T-helper 2 cell (primary cell): ENCODE measurements at places on chromosomes 11 and 22.
A peak's percentile ranks its signal among the peaks of the same experiment; 100 is the strongest.

GRCh38 chr22:25775531-25775930, 33.5 kb downstream of the MYO18B start:
- no peak for DNase-seq

- DNase-seq: no peak
Observed at GRCh38 chr11:111066846-111067245, 178.7 kb upstream of the POU2AF2 start.

GRCh38 chr11:47516155-47516554, 36.8 kb downstream of the CELF1 start:
- DNase-seq: no peak

- DNase-seq: no peak
Observed at GRCh38 chr11:34680918-34681586, 60.2 kb downstream of the EHF start.

- DNase-seq: no peak
Observed at GRCh38 chr11:1359556-1359955, 30.2 kb upstream of the BRSK2 start.

DNA sequence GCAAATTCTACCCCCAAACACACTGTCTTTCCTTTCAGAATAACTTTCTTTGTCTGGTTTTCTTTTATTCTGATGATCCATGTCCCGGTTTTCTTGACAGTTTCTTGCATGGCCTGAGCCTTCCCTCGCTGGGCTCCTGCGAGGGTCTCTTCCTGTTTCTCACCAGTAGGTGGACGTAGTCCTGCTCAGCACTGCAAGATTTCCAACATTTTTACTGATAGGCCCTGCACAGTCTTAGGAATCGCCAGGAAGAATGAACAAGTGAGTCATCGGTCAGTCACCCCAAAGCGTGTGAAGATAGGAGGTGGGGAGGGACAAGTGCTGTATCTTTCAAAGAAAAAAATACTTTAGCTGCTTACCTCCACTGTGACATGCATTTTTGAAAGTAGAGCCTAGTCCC, 16.9 kb upstream of the KIRREL3 start:
- no peak for DNase-seq

DNA sequence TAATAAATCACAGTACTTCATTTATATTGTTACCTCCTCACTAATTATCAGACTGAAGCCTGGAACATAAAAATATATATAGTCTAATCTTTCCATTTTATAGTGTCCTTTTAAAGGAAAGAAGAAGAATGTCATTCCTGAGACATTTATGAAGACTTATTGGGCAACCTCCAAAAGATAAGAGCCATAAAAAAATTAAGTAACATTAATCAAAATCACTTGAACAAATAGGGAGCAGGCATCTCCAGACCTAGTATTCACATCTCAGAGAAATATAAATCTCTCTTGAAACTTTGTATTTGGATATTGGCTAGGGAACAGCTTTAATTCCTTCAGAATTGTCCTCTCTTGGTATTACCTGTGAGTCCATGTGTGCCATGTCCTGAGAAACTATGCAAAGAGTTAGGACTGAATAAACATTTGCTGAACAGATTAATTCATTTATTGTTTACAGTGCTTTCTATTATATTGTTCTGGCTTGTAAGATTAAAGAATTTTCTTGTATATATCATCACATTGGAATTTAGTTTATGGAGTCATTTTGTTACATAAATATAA, 530.5 kb upstream of the LRRC4C start:
- no peak for DNase-seq

DNA sequence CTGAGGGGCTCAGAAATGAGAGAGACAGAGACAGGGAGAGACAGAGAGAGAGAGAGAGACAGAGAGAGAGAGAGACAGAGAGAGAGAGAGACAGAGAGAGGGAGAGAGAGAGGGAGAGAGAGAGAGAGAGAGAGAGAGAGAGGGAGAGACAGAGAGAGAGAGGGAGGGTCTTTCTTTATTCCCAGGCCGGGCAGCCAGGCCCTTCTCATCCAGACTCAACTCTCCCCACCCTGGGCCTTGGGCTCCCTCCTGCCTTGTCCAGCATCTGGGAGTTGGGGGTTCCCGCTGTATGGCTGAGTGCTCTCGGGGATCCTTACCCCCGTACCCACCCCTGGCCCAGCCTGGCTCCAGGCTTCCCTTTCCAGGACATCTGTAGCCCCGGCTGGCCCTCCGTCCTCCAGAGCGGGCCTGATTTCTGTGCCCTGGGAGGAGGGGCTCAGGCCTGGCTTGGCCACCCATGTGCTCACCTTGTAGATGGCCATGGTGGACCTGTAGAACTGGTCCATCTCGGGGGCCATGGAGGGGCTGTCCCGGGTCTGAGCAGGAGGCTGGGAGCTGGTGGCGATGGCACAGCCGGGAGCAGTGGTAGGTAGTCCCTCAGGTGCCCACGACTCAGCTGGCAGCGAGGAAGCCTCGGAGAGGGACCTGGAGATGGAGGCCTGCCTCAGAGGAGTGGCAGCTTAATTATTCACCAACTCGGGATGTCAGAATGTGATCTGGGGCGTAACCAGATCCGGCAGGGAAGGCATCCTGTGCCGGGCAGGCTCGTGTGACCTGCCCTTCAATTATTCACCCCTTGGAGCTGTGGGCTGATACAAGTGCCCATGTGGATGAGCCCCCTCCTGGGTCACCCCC, at the start of gene BAIAP2L2:
TSS of gene BAIAP2L2 (minus strand) at position 677 of the 855 bp plus-strand sequence. CDS start at position 518, 159 bp downstream.
- DNase-seq: no peak

GRCh38 chr11:3134218-3134621, 30.9 kb downstream of the OSBPL5 start:
- no peak for DNase-seq

GRCh38 chr11:69744435-69744834, 30.7 kb downstream of the FGF4 start:
- DNase-seq: no peak

- DNase-seq: no peak
Observed at GRCh38 chr11:82832983-82833382, 67.2 kb downstream of the PRCP start.

DNA sequence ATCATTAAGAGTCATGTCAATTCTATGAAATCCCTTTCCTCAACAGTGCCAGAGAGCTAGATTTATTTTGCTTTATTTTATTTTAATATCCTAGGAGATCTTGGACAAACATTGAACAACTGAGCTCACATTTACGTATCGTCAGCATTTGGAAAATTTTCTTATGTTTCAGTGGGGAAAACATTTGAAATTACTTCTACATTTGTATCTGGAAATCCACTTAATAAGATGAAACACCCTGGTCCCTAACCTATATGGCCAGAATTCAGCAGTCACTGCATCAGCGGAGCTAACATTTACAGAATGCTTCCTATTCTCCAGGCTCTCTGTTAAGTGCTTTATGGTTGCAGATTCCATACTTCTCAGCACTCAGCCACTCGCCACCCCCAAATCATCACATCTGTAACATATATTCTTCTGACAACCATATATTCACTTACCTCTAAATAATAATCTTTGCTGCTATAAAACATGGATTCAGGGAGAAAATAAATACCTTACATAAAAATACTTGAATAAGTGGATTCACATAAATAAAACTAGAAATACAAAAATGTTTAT, 773.9 kb downstream of the JRKL start:
- no peak for DNase-seq

DNA sequence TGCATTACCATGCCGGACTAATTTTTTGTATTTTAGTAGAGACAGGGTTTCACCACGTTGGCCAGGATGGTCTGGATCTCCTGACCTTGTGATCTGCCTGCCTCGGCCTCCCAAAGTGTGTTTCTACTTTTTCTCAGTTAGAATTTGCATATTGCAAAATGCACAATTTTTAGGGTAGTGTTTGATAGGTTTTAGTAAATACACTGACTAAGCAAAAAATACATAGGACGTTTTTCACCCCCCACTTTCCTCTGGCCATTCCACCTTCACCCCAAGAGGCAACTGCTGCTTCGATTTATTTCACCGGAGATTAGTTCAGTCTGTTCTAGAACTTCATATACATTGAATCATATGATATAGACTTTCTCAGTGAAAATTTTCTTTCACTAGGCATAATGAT, 1269.1 kb downstream of the TBC1D22A start:
- DNase-seq: no peak

DNA sequence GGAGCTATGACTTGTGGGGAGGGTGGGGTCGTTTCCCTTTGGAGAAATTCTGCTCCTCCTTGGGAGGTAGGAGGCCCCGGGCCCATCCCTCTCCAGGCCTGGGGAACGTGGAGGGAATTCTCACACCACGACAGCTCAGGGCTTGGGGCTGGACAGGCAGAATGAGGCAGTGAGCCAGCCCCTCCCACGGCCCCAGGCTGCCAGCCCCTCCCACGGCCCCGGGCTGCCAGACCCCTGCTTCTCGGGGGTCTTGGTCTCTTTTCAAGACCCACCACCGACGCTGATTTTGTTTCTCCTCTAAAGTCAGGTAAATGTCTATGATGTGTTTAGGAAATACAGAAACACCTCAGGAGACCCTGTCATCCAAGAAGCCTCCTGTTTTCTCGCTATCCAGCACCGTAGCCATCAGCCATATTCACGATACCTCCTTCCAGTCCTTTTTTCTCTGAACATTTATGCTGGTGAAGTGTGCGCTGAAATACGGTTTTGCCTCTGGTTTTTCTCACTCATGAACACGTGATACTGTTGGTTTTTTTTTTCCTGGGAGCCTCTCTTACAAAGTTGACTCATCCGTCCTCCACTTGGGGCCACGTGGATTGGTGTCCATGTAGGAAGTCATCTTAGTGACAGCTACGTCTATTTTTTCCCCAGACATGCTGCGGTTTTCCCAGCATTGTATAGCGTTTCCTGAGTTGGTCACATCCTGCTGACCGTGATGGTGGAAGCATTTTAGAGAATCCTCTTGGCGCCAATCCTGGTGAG, 1219.6 kb downstream of the BRD1 start:
- no peak for DNase-seq

DNA sequence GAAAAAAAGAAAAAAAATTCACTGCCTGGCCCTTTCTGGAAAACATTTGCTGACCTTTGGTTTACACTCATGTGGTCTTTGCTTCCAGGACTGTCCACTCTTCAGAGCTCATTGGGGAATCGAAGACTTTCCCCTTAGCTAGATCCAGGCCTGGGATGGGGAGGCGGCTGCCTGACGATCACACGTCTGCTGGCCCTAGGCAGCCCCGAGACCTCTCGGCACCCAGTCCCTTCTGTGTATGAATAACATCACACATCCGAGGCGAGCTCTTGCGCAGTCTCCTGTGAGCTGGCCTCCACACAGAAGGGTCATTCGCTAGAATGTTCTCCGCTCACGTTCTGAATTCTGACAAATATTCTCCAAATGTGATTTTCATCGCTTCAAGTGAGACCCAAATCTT, 25.7 kb upstream of the GAL start:
- DNase-seq: no peak

GRCh38 chr11:66720223-66720898, 8.7 kb downstream of the SPTBN2 start:
- DNase-seq: peak; percentile 83

DNA sequence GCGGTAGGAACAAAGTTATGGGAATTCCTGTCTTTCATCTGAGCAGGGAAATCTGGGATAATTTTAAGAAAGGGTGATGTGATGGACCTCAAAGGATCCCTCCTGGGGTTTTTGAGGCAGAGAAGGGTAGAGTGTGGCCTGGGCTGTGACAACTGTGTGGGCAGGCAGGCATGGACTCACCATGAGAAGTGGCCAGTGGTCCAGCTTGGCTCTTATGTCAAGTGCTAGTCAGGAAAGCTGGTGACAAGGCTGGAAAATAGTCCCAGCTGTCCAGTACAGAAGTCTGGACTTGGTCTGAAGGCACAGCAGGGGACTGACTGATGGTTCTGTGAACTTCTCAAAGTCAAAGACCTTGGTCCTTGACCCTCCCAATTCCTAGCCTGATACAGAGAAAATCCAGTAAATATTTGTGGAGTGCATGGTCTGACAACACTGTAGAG, 1.7 kb downstream of the PPFIBP2 start:
- DNase-seq: no peak

GRCh38 chr11:48093795-48094642, 113.7 kb downstream of the PTPRJ start:
- no peak for DNase-seq

GRCh38 chr11:70025308-70025707, 52.8 kb upstream of the ANO1 start:
- DNase-seq: no peak

DNA sequence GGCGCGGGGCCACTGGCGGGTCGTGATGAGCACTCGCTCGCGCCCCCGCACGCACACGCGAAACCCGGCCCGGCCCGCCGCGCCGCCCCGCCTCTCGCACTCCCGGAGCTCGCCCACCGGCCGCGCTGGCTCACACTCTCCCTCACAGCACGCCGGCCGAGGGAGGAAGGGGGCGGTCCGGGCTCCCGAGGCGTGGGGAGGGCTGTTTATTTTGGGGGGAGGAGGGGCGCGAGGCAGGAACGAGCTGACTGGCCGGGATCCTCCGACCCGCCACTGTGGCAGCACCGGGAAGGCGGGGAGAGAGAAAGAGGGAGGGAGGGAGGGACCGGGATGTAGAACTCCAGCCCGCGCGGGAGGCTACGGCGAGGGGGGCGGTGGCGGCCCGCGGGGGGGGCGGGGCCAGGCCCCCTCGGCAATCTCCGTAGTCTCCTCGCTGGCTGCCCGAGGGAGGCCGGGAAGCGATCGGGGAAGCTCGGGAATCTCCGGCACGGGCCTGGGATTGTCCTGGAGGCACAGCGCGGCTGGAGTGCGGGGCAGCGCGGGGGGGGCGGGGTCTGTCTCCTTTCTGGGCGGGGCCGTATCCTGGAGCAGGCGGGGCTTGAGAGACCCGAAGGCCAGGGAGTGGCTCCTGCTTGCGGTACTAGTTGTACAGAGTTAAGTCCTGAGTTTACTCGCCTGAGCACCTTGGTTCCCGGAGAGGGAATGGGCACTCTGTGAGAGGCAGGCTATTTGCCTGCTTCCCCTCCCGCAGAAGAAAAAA, at the start of gene RBFOX2:
TSS of gene RBFOX2 (minus strand) at position 179 of the 760 bp plus-strand sequence. CDS start 399 bp downstream, outside the sequence.
- peak; percentile 35 for DNase-seq

DNA sequence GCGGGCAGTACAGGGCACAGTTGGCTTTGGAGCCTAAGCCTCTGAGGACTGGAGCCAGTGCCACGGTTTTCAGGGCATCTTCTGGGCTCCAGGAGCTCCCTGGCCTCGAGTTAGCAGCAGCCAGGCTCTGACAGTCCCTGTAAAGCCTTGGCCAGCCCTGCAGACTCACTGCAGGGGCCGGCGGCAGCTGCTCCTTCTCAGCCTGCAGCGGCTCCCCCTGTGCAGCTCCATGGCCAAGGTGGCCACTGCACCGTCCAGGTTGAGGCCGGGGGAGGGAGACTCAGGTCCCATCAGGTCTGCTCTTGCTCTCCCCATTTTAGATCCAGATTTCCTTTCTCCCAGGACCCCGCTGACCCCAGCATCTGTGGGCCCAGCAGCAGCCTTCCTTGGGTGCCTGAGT, 1461.1 kb downstream of the BRD1 start:
- DNase-seq: no peak

- no peak for DNase-seq
Observed at GRCh38 chr22:44193535-44193891, 12.8 kb downstream of the PARVG start.

GRCh38 chr11:47051217-47051616, 114.7 kb downstream of the CSTPP1 start:
- no peak for DNase-seq

GRCh38 chr11:121930004-121930965, 185.7 kb downstream of the BLID start:
- DNase-seq: no peak

- DNase-seq: no peak
Observed at GRCh38 chr11:104725796-104726408, 172.4 kb downstream of the CASP12 start.

GRCh38 chr11:105611572-105612441, 1.9 kb downstream of the GRIA4 start:
- DNase-seq: no peak

GRCh38 chr22:43396321-43396933, 15.4 kb upstream of the MPPED1 start:
- DNase-seq: no peak

GRCh38 chr11:8234425-8234821, 29.3 kb downstream of the LMO1 start:
- DNase-seq: no peak
